ENCODE measurements at places on chromosomes 11 and 22. TPM values are rescaled to one million over a fixed set of nuclear protein-coding genes. Genes with fewer than 3 reads are reported as not detected.
A peak's percentile ranks its signal among the peaks of the same experiment; 100 is the strongest.

DNA sequence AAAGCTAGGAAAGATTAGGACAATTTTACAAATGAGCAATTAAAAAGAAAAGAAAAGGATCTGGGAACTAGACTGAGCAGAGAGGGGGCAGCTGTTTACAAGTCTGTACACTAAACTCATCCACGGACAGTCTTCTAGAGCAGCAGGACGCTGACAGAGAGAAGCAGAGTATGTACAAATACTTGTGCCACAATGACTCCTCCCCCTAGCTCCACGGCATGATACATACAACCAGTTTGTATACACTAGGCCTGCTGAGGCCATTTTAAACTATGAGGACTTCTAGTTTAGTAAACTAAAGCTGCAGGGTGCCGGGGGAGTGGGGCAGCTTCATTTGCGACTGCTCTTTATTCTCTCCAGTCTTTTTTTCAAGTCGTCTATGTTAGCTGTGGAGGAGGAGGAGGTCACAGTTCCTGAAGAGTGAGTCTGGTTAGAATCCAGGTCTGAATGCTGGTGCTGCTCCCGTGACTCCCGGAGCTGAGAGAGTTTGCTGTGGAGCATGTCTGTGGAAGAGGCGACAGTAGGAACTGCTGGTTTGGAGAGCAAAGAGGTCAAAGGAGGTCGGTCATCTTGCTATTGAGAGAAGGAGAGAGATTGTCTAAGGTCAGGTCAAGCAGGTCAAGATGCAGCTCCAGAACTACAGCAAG lies 24.8 kb downstream of the F2 start:
- DNase-seq = no peak

DNA sequence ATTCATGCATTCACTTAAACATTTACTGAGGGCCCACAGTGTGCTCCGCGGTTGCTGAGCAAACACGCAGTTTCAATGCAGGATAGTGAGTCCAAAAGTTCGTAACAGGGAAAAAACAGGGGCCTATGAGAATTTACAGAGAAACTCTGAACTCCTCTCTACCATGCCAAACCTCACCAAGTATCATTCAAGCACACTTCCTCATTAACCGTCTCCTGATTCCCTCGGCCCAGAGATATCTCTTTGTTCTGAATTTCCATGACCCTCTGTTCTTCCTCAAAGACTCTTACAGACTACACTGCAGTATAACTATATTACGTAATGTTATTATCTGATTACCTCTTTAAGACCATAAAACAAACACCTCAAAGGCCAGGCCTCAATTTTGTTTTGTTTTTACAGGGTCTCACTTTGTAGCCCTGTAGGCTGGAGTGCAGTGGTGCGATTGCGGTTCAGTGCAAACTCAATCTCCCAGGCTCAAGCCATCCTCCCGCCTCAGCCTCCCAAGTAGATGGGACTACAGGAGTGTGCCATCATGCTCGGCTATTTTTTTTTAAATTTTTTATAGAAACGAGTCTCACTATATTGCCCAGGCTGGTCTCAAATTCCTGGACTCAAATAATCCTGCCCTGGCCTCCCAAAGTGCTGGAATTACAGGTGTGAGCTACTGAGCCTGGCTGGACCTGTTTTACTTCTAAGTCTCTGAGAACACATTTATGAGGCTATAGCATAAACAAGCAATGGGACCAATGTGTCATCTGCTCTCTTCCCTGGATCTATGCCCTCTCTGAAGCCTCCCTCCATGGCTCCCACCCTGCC lies 3.6 kb downstream of the HPS4 start:
- no peak for DNase-seq

GRCh38 chr11:125449565-125449964 lies 46.5 kb downstream of the FEZ1 start:
- DNase-seq = peak; percentile 15

DNA sequence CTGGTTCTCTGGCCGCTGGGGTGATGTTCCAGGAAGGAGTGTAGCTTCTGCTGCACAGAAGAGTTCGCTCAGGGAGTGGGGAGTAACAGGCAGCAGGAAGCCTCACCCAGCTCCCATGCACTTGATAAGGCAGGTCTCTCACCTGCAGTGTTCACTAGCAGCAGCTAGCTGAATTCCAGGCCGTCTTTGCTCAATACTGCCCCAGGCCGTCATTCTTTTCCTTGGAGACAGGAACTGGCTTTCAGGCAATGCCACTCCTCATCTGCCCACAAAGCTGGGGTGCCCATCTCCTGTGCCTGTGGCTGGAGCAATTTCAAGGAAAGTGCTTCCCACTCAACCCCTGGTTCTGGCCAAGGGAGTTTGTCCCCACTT lies 66.1 kb downstream of the ARHGAP42 start:
- peak; percentile 87 for DNase-seq

GRCh38 chr22:19271856-19272535 lies 19.5 kb downstream of the CLTCL1 start:
- DNase-seq = no peak

- DNase-seq = no peak
These were observed 15.3 kb downstream of the RTL6 start for GRCh38 chr22:44482776-44483175.

DNA sequence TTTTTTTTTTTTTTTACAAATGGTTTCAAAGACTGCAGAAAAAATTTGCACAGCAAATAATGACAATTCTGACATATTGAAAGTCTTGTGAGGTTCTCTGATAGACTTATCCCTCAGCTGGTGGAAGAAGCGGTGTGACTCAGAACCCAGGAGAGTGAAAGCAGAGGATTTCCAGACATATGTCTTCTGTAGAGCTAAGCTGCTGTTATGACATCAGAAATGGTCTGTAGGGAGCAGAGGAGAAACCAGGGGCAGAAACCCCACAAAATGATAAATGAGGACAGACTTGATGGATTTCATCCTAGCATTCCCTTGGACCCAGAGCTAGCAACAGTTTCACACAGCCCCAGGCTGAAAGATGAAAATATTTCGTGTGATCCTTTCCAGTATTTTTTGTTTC lies 582.6 kb downstream of the METTL15 start:
- no peak for DNase-seq

GRCh38 chr11:83642500-83642899 lies 356.3 kb upstream of the CCDC90B start:
- DNase-seq = no peak

- no peak for DNase-seq
These were observed 103.3 kb upstream of the NNMT start for GRCh38 chr11:114192841-114193389.

- no peak for DNase-seq
These were observed 13.8 kb downstream of the SEC14L3 start for GRCh38 chr22:30457981-30458380.

GRCh38 chr11:76668362-76669155 lies 2.0 kb downstream of the LRRC32 start:
- DNase-seq = peak; percentile 33

DNA sequence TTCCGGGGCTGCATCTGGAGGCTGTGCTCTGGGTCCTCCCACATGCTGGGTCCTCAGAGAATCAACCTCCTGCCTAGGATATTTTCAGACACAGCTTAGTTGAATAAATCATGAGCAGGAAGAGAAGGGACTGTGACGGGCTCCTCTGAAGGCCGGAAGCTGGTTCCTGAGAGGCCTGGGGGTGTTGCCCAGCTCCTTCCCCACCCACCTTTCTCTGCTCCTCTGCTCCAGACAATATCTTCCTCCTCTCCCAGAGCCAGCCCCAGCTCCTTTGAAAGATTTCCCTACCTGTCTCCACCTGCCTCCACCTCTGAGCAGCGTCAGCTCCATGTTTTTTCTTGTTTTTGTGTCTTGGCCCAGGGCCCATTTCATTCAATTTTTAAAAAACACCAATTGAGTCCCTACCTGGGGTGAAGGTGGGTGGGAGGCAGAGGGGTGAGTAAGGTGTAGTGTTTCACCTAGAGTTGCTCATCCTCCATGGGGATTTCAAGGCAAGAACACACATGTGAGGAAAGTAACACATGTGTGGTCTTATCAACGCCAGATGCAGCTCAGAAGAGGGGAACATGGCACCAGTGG lies 24.8 kb upstream of the THY1 start:
- DNase-seq = no peak

- no peak for DNase-seq
These were observed 29.6 kb upstream of the CCDC134 start for GRCh38 chr22:41770715-41771468.

Gene NRGN
- 8.9 TPM for total RNA-seq

Gene MYRF
- 30.3 TPM for total RNA-seq

Gene BCO2
- 0.24 TPM for total RNA-seq

Gene PRR33
- not detected for total RNA-seq

Gene OR51A4
- total RNA-seq = not detected

Gene APOA5
- not detected for total RNA-seq

Gene NTM
- 1.6 TPM for total RNA-seq

Measured in endodermal cell (in vitro differentiated cells).